ENCODE measurements at places on chromosomes 5 and 9.
A peak's percentile ranks its signal among the peaks of the same experiment; 100 is the strongest.

GRCh38 chr9:10703139-10703538 is 90.3 kb upstream of the PTPRD start:
- no peak for DNase-seq

- DNase-seq: no peak
Measured at GRCh38 chr5:55702598-55703345, 9.4 kb downstream of the SLC38A9 start.

- no peak for DNase-seq
Measured at GRCh38 chr5:123134653-123135181, 45.7 kb downstream of the PRDM6 start.

DNA sequence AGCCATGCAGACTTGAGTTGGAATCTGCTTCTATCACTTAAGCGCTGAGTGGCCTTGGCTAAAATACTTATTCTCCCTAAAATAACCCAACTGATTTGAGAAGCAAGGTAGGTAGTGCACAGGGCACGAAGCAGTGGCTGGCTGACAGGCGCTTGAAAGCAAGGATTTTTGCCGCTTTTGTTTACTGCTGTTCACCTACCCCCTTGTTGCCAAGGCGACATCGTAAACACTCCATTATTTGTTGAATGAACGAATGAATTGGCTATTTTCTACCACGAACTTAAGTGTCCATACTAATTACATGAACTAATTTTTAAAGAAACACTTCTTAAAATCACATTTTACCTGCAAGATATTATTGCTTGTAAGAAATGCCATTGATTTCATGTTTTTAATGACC is 98.0 kb downstream of the ANKH start:
- peak; percentile 39 for DNase-seq

Data from NCI-H1105 treated with DMSO at 0.1 percent for 48 hours (cell line).